ENCODE measurements at places on chromosomes 6 and 20.

DNA sequence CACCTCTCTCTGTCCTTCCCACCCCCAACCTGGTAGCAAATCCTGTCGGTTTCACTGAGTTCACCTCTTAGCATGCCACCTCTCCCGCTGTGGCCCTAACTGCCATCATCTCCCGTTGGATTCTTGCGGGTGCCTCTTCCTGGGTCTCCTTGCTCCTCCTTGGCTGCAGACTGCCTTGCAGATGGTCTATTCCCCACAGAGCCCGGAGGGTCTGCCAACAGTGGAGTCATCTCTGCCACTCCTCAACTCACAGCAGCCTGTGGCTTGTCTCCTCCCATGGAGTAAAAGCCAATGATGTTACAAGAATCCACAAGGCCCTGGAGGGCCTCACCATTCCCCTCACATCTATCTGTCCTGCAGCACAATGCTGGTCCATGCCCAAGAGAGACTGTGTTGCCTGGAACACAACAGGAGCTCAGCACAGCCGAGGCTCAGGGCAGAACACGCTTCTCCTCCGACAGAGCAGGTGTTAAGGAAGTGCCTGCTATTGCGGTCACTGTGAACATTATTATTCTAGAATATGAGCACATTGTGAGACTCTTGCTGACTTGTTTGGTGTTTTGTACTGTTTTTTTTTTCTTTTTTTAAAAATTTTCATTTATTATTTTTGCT, 241.8 kb upstream of the SULF2 start:
- no peak for DNase-seq

DNA sequence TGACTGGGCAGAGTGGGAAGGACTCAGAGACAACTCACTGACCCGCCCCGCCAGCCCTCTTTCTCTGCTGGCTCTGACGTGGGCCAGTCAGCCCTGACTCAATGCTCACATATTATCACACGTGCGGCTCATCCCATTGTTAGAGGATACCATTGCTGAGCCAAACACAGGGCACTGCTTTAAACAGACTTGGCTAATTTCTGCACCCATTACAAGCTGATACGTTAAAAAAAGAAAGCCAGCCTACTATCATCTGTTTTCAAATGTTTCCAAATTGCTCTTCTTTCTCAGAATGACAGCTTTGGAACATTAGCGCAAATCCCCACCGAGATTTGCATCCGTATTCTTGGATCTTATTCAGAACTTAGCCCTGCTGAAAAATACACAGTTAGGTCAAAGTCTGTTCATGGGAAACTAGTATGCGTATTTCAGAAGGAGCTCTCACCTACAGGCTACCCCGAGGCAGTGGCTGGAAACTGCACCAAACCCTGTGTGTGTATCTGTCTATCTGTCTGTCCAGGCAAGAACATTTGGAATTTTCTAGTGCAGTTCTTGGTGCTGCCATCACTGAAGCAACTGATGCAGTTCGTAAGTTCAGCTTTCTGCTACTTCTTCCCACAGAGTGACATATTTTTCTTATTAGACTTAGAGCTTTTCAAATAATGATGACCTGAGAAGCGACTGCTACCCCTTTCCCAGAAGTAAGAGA, 32.8 kb downstream of the RAMACL start:
- no peak for DNase-seq

DNA sequence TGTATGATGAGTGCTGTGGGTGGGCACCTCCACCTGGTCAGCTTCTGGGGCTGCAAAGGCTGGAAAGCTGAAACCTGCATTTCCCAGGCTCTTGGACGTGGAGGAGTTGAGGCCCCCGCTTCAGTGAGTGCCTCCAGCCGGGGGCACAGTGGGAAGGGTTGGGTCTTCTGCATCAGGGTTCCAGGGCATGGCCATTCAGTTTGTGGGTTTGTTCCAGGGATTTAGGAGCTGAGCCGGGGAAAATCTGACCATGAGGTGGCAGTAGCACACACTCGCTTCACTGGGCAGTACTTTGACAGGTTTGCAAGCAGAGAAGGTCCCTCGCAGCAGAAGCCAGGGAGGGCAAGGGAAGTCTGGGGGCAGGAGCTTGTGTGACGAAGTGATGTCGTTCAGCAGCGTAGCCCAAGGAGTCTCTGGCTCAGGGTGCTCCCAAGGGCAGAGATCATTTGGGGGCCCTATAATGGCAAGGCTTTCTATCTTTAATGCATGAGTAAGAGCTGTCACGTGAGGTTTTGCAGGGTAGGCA, 69.5 kb upstream of the SULF2 start:
- DNase-seq = peak; percentile 8

DNA sequence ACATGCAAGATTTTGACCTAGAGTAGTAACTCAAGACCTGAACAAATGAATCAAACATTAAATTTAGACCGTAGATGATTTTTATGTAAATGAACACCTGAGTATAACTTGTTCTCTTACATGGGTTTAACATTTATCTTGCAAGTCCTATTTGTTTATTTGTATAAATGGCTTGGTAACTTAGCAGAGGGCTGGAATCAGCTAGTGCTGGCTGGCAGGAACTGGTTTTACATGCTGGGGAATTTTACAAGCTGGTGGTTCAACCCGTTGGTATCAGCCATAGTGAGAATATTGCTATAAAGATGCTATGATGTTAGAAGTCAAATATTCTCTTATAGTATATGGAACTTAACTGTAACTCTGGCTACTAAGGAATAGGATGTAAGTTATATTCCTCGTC, 8.9 kb downstream of the SLC22A2 start:
- DNase-seq = no peak

DNA sequence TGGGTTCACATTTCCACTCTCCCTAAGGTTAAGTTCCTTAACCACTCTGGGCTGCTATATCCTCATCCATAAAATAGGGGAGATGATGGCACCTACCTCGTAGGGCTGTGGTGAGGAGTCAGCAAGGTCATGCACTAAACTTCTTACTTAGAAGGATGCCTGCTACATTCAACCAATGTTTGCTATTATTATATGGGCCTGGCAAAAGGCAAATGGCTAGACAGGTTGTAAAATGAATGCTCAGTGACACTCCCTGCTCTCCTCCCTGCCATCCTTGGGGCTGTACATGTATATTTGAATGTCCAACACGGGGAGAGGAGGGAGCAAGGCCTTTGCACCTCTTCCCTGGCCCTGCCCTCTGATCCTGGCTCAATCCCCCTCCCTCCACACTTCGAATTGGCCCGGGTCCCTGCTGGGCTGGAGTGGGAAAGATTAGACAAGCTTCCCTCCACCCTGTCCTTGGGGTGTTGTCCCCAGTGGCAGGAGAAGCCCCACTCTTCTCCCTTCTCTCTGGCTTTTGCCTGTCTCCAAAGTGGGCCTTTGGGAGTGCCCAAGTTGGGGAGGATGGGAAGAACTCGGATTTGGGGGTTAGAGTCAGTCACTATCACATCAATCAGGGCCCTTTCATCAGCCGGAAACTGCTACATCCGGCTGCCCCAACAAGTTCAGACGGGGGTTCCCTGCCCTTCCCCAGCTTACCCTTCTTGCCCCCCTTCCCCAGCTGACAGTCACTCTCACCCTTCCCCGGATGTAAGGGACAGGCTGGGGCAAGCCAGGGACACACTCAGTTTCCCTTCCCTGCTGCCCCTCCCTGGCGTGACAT, 36.3 kb upstream of the VEGFA start:
- no peak for DNase-seq

DNA sequence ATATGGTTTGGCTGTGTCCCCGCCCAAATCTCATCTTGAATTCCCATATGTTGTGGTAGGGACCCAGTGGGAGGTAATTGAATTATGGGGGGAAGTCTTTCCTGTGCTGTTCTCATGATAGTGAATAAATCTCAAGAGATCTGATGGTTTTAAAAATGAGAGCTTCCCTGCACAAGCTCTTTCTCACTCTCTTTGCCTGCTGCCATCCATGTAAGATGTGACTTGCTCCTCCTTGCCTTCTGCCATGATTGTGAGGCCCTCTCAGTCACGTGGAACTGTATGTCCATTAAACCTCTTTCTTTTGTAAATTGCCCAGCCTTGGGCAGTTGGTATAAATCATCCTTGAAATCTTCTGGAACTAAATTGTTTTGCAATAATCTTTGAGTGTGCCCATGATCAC, 31.9 kb upstream of the TBX18 start:
- DNase-seq = no peak

DNA sequence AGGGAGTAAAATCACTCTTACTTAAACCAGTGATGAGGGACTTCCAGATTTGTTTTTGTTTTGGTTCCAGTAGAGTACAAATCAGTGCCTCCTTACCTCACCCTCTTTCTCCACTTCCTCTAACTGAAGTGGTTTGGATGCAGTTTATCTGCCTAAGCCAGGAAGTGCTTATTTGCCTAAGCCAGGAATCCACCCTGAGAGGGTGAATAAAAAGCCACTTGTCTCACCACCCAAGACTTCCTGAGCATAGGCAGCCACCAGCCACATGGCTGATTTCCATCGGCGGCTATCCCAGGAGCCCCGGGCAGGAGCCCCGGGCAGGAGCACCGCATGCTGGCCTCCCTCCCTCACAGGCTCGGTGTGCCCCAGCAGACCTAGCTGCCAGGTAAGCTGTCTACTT, 12.0 kb downstream of the LRP11 start:
- DNase-seq = no peak

DNA sequence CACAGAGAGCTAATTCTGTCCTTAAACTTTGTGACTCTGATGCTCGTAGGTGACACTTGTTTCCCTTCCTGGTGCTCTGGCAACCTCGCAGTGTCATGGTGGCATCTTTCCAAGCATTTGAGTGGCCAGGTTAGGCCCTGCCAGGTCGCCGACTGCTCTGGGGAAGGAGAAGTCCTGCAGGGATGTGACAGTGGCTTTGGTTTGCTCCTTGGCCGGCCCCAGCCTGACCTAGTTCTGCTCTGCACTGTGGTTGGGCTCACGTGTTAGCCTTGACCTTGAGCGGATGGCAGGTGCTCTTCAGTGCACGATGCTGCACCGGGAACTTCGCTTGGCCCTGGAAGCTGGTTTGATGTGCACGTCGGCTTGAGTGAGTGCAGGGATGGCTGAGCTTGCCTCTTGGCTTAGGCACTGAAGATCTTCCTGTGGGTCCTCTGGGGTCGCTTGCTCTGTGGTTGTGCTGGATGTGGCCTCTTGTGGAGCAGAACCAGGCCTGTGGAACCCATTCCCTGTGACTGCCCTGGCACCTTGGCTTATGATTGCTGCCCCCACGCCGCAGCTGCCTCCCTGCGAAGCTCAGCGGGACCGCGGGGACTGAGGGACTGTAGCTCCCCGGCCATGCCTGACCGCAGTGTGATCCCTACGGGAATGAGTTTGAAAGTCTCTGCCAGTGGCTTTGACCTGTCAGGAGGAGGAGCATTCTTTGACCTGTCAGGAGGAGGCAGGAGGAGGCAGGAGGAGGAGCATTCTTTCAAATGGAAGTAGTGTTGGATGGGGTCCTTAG, 8.7 kb downstream of the OSBPL2 start:
- DNase-seq = no peak

DNA sequence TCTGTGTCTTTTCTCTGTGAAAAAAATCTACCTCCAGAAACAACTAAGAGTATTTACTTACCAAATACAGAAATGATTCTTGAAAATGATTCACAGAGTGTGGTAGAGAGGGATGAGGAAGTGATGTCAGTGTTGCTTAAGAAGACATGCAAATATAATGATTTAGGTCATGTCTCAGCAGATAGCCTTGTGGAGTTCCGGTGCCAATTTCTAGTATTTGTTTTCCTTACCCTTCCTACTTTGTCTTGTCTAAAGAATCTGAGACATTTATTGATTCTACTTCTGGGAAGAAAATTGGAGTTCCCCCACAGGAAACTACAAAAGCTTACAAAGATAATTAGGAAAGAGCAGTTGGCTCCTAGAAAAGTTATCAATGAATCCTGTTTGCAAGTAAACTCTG, 68.8 kb downstream of the GJA1 start:
- DNase-seq = no peak

GRCh38 chr6:89836639-89837222, 7.1 kb downstream of the CASP8AP2 start:
- no peak for DNase-seq

- DNase-seq = no peak
Measured at GRCh38 chr6:125262016-125263013, 39.5 kb downstream of the HDDC2 start.

DNA sequence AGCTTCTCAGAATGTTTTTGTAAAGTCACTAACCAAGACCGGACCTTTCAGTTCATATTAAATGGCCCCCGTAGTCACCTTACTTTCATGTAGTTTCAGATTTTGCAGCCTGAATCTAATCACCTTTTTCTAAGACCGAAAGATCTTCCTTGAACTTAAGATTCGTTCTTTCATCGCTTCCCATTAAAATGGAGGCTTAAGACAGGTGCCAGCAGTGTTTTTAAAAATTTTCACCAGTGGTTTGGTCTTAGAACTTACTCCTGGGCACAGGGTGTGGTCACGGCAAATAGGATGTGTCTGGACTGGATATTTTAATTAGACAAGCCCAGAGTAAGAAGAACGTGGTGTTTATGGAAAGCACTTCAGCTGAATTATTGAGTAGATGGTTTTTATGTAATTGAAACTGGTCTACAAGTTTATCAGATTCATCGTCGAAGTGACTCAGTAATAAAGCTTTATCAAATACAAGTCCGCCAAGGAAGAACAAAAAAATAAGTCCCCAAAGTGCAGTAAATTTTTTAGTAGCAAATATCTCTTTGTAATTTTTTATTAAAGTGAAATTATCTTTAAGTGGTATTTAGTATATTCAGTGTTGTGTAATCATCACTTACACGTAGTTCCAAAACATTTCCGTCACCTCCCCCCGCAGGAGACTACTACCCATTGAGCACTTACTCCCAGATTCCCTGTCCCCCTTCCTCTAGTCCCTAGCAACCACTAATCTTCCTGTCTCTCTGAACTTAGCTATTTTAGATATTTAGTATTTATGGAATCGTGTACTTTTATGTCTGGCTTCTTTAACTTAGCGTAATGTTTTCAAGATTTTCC, 868 bp downstream of the SRSF3 start:
- no peak for DNase-seq

GRCh38 chr6:55578537-55579363, at the start of gene HMGCLL1:
Gene HMGCLL1 (minus strand): TSS chr6:55579192. CDS start chr6:55579055, 137 bp downstream.
- DNase-seq = peak; percentile 14

- no peak for DNase-seq
Measured at GRCh38 chr20:53202777-53203176, 230.6 kb downstream of the TSHZ2 start.

DNA sequence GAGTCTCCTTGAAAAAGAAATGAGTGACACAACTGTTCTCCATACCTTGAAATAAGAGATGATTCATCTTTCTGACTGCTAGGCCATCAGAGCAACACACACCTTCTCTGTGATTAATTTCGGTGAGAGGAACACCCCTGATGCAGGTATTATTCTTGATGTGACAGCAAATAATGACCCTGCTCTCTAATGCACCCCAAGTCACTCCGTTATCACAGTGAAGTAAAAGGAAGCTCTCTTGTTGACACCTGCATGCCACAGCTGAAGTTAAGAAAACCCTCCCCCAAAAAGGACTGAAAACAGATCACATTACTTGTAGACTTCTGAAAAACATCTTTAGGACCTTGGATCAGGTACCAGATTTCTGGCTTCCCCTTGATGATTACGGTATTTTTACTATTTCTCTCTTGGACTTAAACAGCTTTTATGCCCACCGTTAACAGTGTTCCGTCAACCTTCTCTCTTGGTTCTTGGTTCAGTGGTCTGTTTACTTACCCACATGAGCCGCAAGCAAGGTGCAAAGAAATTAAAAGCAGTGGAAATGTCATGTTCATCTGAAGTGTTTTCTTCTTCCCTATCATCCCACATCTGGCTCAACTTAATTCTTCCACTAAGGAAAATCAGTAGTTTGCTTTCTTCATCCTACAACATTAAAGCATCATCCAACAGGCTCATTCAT, 249.7 kb downstream of the GMPR start:
- DNase-seq = no peak

Measured in retinal pigment epithelial cell (primary cell).